ENCODE measurements at places on chromosomes 3 and 15.

GRCh38 chr3:190266265-190266912 lies 55.9 kb downstream of the CLDN1 start:
- DNase-seq = no peak

GRCh38 chr3:66336333-66336766 lies 115.5 kb downstream of the SLC25A26 start:
- no peak for DNase-seq

- DNase-seq = no peak
These were observed 148.6 kb upstream of the STRIT1 start for GRCh38 chr3:155442072-155442471.

DNA sequence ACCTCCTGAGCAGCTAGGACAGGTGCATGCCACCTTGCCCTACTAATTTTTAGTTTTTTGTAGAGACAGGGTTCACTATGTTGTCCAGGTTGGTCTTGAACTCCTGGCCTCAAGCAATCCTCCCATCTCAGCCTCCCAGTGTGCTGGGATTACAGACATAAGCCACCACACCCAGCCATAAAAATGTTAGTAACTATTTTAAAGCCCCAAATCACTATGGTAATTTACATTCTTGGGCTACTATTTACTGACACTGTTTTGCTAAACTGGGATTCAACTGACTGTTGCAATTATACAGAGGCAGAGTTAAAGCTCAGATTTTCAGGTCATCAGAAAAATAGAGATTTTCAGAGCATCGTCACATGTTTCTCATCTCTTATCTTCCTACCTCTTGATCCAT lies 258.6 kb downstream of the FEZF2 start:
- DNase-seq = no peak

GRCh38 chr3:196327405-196327804 lies 9.4 kb upstream of the DYNLT2B start:
- no peak for DNase-seq

GRCh38 chr3:142165194-142165593 lies 15.8 kb upstream of the TFDP2 start:
- DNase-seq = no peak

GRCh38 chr3:100630664-100631063 lies 21.3 kb downstream of the ADGRG7 start:
- no peak for DNase-seq

Measured in activated CD4-positive, alpha-beta T cell treated with anti-CD3 and anti-CD28 coated beads, Interleukin-2, amount 50 U/mL, for 16 hours (primary cell).